Stimulated activated CD8-positive, alpha-beta memory T cell treated with anti-CD3 and anti-CD28 coated beads, Interleukin-15, amount 100 ng/mL, for 4 hours (primary cell): ENCODE measurements at places on chromosomes 5 and 9.

- DNase-seq = no peak
These were observed 82.7 kb downstream of the DROSHA start for GRCh38 chr5:31449174-31449573.

DNA sequence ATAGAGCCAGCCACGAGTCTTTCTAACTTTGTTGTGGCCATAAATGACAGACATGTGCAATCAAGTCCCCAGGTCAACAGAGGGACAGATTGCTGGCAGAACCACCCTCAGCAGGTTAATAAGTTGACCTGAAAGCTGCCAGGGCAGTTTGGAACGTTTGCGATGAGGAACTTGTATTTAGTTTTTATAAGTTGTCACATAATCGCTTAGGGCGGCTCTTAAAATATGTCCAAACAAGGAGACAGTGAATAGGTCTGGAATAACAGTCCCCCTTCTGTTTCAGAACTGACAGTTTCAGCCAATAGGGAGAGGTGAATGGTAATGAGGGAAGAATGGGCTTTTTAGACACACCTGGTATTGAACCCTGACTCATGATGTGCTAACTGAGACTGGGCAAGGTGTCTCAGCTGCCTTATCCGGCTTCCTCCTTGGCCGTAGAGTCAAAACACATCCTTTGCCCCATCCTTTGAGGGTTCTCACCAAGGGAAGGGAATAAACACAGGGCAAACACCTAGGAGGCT lies 33.6 kb upstream of the GABRP start:
- no peak for DNase-seq

DNA sequence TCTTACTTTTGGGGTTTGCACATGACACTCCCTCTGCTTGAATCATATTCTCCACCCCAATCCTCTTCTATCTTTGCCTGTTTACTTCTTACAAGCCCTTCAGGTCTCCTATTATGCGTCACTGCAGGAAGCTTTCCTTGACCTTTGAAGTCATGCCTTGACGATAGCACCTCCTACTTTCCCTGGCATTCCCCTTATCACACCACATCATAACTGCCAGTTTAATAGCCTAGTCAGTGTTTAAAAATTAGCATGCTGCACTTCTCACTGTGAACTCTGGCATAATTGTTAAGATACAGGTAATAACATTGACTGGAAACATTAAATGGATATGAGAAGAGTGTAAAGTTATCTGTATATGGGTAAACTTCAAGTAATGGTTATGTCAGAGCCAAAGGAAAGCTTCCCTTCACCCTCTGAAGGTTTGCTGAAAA lies 37.1 kb upstream of the CEP120 start:
- DNase-seq = peak; percentile 5

- no peak for DNase-seq
These were observed 32.6 kb upstream of the RASGEF1C start for GRCh38 chr5:180241600-180241999.

- DNase-seq = no peak
These were observed 31.5 kb downstream of the STK10 start for GRCh38 chr5:172156541-172156994.

- no peak for DNase-seq
These were observed 25.4 kb downstream of the DAB2 start for GRCh38 chr5:39399135-39400036.

GRCh38 chr5:67173959-67174358 lies 22.6 kb downstream of the CD180 start:
- no peak for DNase-seq

- no peak for DNase-seq
These were observed 42.8 kb downstream of the VLDLR start for GRCh38 chr9:2664174-2665065.

GRCh38 chr5:61254969-61255555 lies 77.0 kb upstream of the ZSWIM6 start:
- no peak for DNase-seq

- no peak for DNase-seq
These were observed 537.1 kb upstream of the CDH18 start for GRCh38 chr5:20524991-20525529.

DNA sequence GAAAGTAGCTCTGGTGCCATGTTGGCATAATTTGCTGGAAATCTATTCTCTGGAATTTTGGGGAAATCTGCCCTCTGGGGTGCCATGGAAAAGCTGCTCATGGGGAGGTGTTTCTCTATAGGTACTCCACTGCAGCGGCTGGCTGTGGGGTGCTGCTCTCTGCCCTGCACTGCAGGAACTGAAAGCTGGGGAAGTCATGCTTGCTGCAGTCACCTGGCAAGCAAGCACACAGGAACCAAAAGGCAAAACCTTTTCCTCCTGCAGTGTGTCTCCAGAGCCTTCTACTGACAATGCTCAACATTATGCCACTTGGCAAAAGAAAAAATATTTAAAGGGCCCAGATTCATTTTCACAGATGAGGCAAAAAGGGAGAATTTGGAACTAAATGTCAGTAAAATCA lies 25.8 kb upstream of the CARNMT1 start:
- DNase-seq = no peak

GRCh38 chr9:69609156-69609555 lies 63.0 kb downstream of the APBA1 start:
- DNase-seq = no peak

DNA sequence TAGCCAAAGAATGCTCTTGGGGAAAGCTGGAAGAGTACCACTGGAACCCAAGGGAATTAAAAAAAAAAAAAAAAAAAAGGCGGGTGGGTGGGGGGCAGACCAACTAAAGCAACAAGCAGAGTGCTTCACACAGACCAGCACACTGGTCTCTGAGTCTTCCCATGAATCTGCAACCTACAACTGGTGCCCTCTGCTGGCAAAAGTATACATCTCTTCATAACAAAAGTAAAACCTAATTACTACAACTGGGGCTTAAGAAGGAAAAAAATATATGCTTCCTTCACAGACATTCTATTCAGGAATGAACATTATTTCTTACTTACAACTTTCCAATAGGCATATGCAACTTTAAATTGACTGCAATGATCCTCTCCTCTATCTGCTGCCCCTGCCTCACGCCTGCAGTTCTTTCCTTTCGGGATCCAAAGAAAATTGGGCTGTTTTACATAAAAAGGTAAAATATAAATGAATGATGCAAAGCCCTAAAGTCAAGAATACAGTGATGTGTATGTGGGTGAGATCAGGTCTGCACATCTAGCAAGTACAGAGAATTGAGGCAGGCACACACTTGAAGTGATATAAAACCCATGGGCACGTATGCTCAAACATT lies 7.2 kb upstream of the KLHL3 start:
- DNase-seq = no peak

DNA sequence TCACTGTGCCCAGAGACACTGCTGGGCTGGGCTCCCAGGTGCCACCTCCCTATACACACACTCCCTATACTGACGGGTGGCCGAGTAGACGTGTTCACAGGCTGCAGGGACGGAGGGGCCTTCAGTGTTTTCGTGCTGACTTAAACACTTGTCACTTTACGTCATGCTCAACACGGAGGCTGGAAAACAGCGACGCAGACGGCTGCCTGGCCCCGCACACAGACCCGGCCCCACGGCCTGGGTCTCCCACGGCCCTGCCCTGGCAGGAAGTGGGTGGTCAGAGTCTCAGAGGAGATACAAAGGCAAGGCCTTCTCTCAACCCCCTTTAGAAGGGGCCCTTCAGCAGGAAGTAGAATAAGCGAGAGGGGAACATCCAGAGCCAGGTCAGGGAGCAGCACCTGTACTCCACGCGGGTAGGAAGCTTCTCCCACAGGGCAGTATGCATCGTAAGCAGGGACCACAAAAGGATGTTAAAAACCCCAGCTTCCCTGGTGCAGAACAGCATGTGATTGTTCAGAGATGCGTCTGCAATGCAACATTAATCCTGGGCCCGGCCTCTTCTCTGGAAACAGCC lies 11.9 kb upstream of the TBC1D9B start:
- DNase-seq = no peak

DNA sequence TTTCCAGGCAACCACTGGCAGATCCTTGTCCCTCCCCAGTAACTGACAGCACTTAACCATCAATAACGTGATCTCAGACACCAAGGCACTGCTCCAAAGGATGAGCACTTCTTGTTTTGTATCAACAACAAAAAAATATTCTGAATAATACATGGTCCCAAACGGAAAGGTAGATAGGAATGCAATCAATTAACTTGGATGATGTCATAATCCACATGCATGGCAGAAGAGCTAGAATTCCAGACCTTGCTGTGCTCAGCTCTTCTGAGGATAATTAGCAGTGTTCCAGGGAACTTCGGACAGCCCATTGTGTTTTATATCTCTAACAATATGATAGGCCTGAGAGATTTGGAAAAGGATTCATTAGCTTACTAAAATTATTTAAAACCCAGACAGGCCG lies 288.4 kb upstream of the PCSK5 start:
- no peak for DNase-seq

DNA sequence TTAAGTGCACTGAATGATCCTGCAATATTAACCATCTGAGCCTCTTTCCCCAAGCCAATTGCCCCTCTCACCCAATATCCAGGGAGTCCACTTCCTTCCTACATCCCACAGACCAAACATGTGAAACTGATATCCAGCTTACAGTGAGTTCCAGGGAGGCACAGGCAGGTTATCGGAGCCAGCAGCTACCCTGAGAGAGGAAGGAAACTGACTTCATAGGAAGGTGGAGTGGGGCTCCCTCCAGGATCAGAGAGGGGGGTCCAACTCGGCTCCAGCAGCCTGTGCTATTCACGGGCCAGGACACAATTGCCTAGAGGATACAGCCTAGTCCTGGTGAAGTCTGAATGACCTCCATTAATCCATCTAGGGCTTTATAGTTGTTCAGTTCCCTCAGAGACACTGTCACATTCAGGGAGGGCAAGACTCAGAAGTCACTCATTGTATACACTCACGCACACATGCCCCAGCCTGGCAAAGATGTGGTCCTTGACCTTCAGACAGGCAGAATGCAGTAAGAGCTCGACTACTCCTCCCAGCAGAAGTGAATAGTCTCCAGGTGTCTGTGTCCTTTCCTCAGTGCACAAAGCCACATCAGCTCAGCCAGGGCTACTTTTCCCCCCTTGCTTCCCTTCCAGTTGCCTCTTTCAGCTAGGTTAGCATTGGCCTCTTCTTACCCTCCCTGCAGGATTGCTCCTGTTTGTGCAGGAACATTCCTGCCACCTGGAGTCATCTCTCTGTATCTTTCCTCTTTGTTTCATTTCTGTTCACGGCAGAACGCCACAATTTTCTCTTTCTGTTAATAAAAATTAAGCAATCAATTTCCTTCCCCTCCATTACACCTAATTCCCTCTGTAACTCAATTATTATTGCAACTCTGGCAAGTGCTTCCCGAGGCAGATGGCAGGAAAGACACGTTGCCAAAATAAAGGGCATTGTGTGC lies 501.7 kb downstream of the ARHGEF28 start:
- no peak for DNase-seq
